ENCODE measurements at places on chromosomes 1 and 21.

DNA sequence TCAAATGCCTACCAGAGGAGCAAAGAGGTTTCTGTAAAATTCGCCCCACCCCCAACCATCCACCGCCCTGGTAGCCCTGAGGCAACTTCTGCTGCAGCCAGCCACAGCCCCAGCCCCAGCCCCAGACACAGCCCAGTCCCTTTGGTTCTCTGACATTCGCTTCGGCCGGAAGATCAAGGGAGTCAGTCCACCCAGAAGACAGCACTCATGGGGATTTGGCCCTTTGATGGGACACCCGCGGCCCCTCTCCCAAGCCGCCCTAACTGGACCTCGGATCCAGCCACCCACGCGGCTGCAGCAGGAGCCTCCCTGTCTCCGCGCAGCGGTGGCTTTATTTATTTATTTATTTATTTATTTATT, 3881.0 kb downstream of the SRGAP2C start:
- DNase-seq, result no peak

DNA sequence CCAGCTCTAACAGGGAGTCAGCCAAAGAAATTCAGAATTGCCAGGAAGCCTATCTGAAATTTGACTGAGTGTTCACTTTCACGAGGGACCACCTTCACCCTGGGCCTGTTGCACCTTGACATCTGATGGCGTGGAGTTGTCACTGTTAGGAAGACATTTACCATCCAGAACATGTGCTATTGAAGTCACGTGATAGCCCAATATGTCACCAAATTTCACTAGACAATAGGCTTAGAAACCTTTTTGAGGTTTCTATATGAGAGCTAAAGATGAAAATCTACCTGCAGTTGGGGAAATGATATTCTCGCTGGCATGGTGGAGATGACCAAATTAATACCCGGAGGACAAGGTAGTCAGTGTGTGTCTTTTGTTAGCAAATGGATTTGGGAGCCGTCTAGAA, 102.7 kb downstream of the HUNK start:
- DNase-seq, result no peak

DNA sequence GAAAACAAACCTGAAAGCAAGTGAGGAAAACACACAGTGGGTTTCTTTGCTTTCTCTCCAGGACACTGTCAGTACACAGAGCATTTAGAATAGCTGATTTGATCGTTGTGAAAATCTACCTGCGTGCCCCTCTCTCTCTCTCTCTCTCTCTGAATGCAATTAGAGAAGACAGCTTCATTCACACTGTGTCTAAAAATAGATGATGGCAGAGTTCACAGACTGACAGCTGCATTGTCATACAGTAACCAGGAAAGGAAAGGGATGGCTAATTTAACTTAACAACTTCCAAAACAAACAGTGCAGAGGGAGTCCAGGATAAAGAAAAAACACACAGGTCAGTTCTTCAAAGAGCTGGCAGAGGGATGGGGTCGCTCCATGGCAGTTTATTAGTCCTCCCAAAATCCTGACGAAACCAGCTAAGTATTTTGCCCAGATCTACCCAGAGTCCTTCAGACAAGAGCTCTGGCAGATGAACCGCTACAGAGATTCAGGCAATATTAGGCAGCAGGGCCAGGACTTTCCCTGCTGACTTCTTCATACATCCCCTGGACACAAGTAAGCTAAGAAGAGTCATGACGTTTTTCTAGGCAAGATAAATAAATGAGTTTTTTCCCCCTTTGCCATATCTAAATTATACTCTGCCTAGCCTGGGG, 58.9 kb downstream of the WLS start:
- DNase-seq, result no peak

DNA sequence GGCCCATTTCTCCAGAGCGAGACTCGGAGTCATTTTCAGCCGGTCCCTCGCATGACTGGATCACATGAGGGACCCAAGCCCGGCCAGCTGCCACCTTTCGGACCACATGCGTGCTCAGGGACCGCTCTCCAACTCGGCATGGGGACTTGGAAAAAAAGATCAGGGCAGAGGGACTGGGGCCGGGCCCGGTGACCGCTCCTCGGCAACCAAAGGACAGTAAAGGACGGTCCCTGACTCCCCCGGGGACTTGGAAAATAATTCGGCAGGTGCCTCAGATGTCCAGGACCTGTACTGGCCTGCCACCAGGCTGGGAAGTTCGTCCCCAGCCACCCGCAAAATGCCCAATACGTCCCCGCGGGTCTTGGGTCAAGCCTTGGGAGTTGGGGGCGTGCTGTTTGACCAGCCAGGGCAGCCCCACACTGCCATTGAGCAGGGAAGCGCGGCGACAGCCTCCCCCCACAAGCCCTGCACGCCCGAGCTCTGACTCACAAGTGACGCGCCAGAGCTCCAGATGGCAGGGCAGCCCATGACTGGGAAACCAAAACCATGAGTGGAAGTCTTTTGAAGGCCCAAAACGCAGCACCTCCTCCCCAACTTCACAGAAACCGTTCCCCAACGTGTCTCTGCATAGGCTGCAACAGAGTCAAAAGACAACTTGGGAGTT, 134.5 kb downstream of the LIPI start:
- DNase-seq, result no peak

DNA sequence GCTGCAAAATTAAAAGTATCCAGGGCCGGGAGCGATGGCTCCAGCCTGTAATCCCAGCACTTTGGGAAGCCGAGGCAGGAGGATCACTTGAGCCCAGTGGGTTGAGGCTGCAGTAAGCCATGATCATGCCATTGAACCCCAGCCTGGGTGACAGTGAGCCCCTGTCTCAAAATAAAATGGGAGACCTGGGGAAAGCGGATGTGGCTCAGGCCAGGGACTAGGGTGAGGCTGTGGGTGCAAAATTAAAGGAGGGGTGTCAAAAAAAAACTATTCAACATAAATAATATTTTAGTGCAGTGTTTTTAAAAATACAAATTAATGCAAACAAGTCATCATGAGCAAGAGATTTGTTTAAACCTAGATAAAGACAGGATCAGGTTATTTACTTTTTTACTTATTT, 100.1 kb upstream of the SLC45A1 start:
- DNase-seq, result no peak

- DNase-seq, result no peak
These were observed 51.3 kb downstream of the PTGS2 start for GRCh38 chr1:186628910-186629309.

- no peak for DNase-seq
These were observed 48.3 kb downstream of the ECE1 start for GRCh38 chr1:21241771-21242581.

- DNase-seq, result no peak
These were observed 3.7 kb downstream of the CHIA start for GRCh38 chr1:111294390-111294789.

DNA sequence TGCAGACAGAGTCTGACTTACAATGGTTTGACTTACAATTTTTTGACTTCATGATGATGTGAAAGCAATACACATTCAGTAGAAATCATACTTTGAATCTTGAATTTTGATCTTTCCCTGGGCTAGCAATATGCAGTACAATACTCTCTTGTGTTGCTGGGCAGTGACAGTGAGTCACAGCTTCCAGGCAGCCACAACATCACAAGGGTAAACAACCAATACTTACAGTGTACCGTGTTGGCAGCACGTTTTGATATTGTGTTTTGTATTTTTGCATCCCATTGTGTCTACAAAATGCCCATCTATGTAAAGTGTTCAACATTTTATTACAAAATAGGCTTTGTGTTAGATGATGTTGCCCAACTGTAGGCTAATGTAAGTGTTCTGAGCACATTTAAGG, 150.9 kb downstream of the NTMT2 start:
- DNase-seq, result no peak

DNA sequence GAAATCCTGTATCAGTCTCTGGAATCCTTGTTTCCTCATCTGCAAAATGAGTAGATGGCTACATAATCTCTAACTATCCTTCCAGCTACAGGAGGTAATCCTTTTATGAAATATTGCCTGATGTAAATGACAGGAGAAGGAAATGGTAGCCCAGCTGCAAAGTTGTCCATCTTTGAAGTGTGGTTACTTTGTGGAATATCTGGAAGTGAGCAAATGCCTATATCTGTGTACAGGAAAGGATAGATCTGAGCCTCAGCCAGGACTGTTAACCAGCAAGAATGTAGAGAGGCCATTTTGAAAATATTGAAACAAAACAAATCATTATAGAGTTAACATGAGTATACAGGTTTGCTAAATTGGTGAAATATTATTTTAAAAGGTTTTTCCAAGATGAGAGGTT, 74.8 kb upstream of the BMP8A start:
- DNase-seq, result no peak

GRCh38 chr1:201357211-201357610, 20.3 kb downstream of the TNNT2 start:
- no peak for DNase-seq

DNA sequence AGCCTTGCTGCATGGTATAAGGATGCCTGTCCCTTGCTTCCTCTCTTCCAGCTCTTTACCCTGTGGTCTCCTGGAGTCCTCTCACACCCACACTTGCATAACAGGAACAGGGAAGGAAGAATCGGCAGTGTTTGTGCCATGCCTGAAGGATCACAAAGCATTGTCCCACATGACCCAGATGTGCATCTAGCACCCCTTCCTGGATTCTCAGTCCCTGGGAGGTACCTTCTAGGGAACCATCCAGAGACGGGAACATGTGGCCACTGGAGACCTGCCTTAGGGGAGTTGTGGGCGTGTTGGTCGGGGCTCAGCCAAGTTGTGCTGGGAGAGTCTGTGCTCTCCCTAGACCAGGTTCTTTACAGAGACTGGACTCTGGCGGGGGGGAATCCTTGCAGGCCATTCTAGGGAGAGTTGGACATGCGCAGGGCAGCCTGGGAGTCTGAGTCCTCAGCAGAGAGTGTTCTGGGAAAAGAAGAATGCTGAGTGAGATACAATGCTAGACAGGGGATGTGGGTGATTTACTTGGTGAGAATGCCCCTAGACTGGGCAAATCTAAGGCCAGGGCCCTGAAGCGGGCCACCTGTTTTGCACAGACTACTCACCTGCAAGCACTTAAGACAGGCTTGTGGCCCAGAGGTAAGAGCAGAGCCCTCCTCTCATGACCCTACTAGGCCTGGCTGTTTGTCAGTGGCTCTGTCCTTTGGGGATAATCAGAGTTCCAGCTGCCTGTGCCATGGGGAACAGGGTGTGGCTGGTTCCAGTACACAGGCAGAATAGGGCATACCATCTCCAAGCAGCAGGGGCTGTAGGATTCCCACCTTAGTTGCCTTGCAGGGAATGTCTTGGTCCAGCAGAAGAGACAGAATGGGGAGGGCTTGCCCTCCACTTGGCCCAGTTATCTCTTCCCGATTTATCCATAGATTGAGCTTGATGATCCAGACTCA, 89.8 kb downstream of the MAN1C1 start:
- no peak for DNase-seq

DNA sequence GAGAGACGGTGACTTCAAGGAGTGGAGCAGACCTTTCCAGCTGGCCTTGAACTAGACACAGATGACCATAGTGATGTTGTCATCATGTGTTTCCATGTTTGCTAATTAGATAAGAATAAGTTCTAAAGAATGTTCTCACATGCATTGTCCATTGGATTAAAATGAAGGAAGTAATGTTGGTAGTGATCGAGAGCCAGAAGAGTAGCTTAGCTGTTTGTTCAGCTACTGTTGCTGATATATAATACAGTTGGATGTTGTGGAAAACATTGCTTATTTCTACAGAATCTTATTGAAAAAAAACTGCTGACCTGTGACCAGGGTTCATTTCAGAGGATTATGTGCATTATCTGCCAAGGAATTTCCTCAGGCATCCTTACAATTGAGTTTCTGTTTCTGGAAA, 249.1 kb upstream of the POGK start:
- DNase-seq, result no peak

DNA sequence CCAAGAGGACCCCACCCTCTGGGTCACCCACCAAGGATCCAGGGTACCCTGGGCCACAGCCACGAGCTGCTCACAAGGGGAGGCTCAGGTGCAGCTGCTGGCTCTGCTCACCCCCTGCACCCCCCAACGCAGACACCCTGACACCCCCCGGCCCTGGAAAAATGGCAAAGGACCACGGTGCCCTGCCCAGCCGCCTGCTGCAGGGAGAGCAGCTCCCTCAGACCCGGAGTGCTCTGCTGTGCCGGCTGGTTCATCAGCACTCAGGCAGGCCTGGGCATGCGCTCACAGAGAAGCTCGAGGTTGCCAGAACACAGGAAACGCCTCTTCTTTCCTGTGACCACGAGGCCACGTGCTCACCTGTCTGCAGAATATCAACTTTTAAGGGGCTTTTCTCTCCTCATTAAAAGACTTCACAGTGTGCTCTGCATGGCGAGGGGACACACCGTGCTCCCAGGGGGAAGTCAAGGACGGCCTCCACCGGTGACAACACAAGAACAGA, 4.3 kb upstream of the C1QTNF12 start:
- DNase-seq, result peak; percentile 52

DNA sequence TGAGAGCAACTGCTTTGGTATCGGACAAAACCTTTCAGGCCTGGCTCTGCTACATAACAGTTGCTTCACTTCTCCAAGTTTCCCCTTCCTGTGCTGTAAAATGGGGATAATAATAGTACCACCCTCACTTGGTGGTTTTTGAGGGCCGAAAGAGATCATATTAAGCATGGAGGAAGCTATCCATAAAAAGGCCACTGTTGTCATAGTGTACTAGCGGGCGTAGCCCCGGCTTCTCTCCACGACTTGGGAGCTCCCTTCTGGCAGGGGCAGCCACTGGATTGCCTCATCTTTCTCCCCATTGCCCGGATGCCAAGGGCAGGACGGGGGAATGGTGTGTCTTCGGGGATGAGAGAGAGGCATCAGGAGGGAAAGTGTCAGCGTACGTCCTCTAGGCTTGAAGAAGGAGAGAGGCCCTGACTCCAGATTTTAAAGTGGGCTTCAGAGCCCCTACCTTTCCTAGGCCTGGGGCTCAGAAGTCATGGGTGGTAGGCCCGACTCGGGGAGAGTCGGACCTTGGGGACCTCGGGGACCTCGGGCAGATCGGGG, 548 bp upstream of the MFSD2A start:
- DNase-seq, result no peak

Data from activated CD4-positive, alpha-beta T cell treated with anti-CD3 and anti-CD28 coated beads for 24 hours (primary cell).